Central memory CD8-positive, alpha-beta T cell (primary cell): ENCODE measurements at places on chromosomes 3 and 15.

DNA sequence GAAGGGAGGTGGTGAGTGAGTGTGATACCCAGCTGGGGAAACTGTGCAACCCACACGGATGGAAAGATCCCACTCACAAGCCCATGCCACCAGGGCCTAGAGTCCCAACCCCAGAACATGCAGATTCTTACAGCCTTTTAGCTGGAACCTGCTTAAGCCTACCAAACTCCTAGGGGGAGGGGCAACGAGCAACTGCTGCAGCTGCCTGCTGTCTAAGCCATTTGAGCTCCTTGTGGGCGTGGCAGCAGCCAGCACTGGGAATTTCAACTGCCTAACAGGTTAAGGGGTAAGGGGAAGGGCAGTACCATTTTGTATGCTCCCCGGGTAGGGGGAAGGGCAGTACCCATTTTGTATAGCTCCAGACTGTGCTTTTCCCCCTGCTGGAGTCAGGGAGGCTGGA is 673.2 kb upstream of the BCHE start:
- no peaks in the 10 kb centered on the region for H3K36me3 ChIP-seq
- H3K4me3 ChIP-seq: no peak overlapping the region
- no peaks in the 10 kb centered on the region for H3K4me1 ChIP-seq
- no peak for DNase-seq
- H3K27ac ChIP-seq: no peak overlapping the region

GRCh38 chr3:7038394-7038793 is 177.5 kb downstream of the GRM7 start:
- H3K27me3 ChIP-seq: no peaks in the 10 kb centered on the region
- H3K36me3 ChIP-seq: no peaks in the 10 kb centered on the region
- DNase-seq: no peak
- no peaks in the 10 kb centered on the region for H3K4me1 ChIP-seq
- H3K27ac ChIP-seq: no peak overlapping the region
- no peak overlapping the region for H3K4me3 ChIP-seq

GRCh38 chr3:120846073-120846472 is 61.9 kb upstream of the STXBP5L start:
- H3K27ac ChIP-seq: no peak overlapping the region
- H3K36me3 ChIP-seq: no peaks in the 10 kb centered on the region
- no peaks in the 10 kb centered on the region for H3K4me1 ChIP-seq
- peaks cover 16% of the 10 kb centered on the region for H3K27me3 ChIP-seq
- H3K4me3 ChIP-seq: no peak overlapping the region
- no peak for DNase-seq

- no peak overlapping the region for H3K4me3 ChIP-seq
- DNase-seq: no peak
- no peaks in the 10 kb centered on the region for H3K4me1 ChIP-seq
- no peak overlapping the region for H3K27ac ChIP-seq
- H3K27me3 ChIP-seq: no peaks in the 10 kb centered on the region
These were observed 96.2 kb upstream of the KCNMB2 start for GRCh38 chr3:178440043-178440442.

- no peaks in the 10 kb centered on the region for H3K4me1 ChIP-seq
- H3K27ac ChIP-seq: no peak overlapping the region
- no peak for DNase-seq
- H3K36me3 ChIP-seq: peaks cover 5% of the 10 kb centered on the region
- H3K27me3 ChIP-seq: no peaks in the 10 kb centered on the region
- no peak overlapping the region for H3K4me3 ChIP-seq
These were observed 642.3 kb downstream of the ROBO2 start for GRCh38 chr3:77682162-77682561.

- no peak overlapping the region for H3K4me3 ChIP-seq
- no peak for DNase-seq
- no peaks in the 10 kb centered on the region for H3K36me3 ChIP-seq
- no peak overlapping the region for H3K27ac ChIP-seq
These were observed 1051.9 kb downstream of the FHIT start for GRCh38 chr3:60199306-60199705.
